ENCODE measurements at places on chromosomes 1 and 21.

- DNase-seq, result no peak
Observed at GRCh38 chr1:231036416-231036815, 3.6 kb downstream of the FAM89A start.

DNA sequence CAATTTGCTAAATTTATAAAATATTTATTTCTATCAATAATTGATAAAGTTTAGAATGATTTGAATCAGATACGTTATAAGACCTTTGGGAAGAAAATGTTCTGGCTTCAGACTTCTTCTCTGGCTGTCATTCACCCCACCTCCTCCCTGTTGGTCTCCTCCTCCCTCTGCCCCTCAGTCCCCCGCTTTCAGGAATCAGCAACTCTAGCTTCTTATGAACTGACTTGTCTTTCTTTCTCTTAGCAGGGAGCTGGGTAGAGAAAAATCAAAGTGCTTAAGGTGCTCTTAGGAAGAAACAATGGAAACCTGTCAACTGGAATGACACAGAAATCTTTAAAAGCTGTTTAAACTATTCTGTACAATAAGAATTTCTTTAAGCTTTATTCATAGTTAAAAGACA, 71.3 kb upstream of the ETV3 start:
- DNase-seq, result no peak

GRCh38 chr1:155529929-155530328, 32.7 kb downstream of the ASH1L start:
- DNase-seq, result no peak

DNA sequence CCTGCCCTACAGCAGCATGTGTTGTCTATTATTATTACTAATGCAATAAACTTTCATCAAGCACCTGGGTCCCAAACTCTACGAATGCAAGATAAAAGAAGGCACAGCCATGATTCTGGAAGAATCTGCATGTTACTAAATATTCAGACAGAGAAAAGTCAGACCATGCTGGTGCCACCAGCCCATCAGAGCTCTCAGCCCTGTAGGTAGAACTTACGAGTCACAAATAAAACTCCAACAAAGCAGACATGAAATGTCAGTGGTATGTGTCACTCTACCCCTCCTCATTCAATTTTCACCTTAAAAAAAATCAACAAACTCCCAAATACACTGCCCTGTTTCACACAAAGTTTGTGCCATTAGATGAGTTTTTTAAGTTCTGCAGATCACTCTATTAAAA, 62.4 kb upstream of the TIAM1 start:
- DNase-seq, result no peak

GRCh38 chr1:248858891-248859889, at the start of gene ZNF692:
Gene ZNF692 (minus strand): TSS chr1:248859085. CDS start chr1:248858309, 776 bp downstream.
- DNase-seq, result peak; percentile 96

GRCh38 chr1:92461364-92462097, 25.2 kb downstream of the GFI1 start:
- DNase-seq, result no peak

DNA sequence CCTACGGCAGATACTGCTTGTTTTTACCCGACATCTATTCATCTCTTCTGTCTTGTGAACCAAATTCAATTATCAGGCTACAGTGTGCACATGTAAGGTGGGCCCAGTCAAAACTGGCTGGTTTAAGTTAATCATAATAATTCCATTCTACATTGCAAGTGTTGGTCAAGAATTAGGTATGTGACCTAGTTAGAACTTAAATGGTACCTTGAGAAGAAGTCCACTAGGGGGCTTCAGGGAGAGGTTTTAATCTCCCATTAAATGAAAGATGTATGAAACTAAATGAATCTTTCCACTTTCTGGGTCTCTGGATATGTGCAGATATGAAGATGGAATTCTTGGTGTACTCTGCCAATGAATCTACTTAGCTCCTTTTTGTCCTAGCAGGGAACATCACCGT, 187.1 kb downstream of the CDC42BPA start:
- no peak for DNase-seq

GRCh38 chr1:179091691-179092165, 9.9 kb downstream of the TOR3A start:
- DNase-seq, result no peak

- no peak for DNase-seq
Observed at GRCh38 chr1:2255420-2256369, 27.6 kb downstream of the SKI start.

- no peak for DNase-seq
Observed at GRCh38 chr1:63931468-63931867, 157.7 kb downstream of the ROR1 start.

GRCh38 chr1:116743535-116743934, 10.7 kb upstream of the CD2 start:
- no peak for DNase-seq

DNA sequence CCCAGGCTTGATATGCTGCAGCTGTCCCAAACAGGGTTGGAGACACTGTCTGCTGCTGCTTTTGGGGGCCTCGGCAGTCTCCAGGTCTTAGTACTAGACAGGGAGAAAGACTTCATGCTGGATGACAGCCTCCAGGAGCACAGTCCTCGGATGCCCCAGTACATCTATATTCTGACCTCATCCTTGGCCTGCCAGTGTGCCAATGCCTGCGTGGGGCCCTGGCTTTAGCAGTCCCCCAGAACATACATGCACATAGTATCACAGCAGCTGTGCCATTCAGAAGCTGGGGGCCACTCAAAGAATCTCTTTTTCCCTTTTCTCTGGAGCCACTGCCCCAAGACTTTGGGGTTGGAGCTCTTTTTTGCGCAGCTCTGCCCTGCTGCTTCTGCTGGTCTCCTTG, 4.4 kb upstream of the ZSCAN20 start:
- no peak for DNase-seq

DNA sequence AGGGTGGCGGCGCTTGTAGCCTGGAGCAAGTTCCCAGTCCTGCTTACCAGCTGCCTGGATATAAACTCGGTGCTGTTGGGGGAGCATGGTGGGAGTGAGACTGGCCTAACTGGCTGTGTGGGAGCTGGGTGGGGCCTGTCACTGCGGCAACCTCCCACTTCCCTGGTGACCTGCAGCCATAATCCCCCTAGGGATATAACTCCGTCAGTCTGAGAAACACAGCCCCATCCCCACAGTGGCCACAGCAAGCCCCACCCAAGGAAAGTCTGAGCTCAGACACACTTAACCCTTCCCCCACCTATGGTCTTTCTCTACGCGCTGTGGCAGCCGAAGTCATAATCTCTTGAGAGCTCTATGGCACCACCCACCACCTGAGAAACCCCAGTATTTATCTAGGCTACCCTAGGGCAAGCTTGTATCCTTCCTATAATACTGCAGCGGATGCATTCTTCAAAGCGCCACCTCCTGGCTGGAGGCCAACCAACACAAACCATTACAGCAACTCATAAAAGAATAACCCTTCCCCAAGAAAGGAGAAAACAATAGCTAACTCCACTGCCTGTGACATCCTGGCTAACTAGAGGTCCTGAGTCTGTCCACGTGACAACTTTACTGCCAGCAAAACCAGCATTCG, 57.4 kb downstream of the ZNF648 start:
- no peak for DNase-seq
